ENCODE measurements at places on chromosomes 6 and 20.

GRCh38 chr6:169456840-169457239 is 203.2 kb upstream of the THBS2 start:
- DNase-seq: no peak

DNA sequence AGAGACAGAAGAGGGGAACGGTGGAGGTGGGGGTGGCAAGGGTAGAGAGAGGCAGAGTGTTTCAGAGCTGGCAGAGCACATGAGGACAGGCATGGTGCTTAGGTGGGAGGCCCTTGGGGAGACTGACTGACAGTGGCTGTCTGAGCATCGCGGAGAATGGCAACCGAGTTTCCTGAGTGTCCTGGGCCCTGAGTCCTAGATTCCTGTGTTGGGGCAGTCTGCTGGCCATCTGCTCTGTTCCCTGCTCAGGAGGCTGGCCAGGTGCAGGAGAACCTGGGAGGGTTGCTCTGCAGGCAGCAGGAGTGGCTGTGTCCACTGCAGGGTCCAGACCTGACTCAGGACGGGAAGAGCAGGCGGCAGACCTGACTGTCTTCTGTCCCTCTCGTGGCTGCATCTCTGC is 248.9 kb downstream of the LRFN2 start:
- DNase-seq: no peak

- no peak for DNase-seq
Measured at GRCh38 chr6:31548544-31548873, 1.1 kb downstream of the NFKBIL1 start.

- DNase-seq: no peak
Measured at GRCh38 chr6:55567558-55567957, 11.4 kb downstream of the HMGCLL1 start.

- no peak for DNase-seq
Measured at GRCh38 chr20:46963196-46963529, 68.5 kb downstream of the EYA2 start.

DNA sequence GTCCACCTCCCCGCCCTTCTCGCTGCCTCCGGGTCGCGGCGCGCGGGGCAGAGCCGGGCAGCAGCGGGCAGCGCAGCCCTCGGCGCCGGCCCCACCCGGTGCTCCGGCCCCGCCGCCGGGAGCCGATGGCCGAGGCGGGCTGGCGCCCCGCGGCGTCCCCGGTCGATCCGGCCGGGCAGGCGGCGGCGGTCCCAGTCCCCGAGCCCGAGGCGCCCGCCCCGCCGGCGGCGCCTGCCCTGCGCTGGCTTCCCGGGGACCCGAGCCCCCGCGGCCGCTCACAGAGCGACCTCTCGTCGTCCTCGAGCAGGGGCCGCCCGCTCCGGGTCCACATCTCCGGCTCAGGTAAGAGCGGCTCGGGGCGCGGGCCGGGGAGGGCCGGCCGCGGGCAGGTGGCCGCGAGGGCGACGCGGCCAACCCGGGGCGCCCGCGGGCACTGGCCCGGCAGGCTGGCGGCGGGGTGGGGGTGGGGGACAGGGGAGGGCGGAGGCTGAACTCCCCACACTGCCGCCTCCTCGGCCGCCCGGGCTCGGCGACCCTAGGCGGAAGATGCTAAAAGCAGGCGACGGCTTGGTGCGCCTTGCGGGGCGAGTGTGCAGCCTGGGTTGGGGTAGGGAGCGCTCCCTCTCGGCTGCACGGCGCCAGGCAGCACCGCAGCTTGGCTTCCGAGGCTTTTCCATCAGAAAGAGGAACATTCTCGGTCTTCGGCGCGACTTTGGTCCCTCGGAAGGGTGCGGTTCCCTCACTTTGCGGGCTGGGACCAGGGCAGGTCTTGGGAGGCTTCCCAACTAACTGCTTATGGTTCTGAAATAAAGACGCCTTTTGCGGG is 25.6 kb upstream of the FUCA2 start:
- peak; percentile 61 for DNase-seq
